Esophagus squamous epithelium (tissue), 5 donors: ENCODE measurements at places on chromosomes 2 and 18. TPM values are rescaled to one million over a fixed set of nuclear protein-coding genes. Genes with fewer than 3 reads are reported as not detected.

DNMT3A gene
- total RNA-seq: 9.5 TPM

DNER gene
- total RNA-seq: 2.5 TPM

NAT8 gene
- not detected for total RNA-seq

WNT6 gene
- not detected for total RNA-seq

CHST10 gene
- 0.83 TPM for total RNA-seq

DNA sequence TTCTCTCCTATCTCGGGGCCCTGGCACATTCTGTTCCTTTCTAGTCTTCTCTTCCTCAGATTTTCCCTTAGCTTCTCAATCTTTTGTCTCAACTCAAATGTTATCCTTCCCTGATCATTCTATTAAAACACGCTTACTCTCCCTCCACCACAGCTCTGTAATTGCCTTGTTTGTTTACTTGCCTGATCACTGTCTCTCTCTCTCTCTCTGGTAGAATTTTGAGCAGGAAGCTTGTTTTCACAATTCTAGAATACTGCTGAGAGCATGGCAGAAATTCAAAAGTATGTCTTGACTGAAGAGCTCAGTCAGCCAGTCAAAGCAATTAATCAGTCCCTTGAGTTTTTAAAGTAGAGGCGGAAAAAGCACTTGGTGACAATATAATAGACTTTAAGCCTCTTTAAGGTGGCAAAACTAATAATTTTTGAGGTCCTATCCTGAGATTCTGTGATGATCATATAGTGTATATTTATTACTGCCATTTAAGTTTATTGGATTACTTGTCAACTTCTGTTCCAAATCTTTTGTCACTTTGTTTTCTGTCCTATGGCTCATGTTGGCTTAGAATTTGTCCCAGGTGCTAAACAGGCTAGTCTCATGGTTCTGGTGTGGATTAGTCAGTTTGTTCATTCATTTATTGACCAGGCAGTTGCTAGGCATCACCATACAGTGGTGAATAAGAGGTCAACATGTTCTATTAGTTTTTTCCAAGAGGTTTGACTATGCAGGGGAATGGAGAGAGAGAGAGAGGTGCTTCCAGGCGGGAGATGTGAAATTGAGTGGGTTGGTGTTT, 2.3 kb downstream of the PSMD1 start:
- peaks cover 53% of the 10 kb centered on the region for H3K4me1 ChIP-seq
- H3K27ac ChIP-seq: peak overlapping the region; percentile 0
- H3K4me3 ChIP-seq: no peak overlapping the region
- no peaks in the 10 kb centered on the region for H3K36me3 ChIP-seq

DNA sequence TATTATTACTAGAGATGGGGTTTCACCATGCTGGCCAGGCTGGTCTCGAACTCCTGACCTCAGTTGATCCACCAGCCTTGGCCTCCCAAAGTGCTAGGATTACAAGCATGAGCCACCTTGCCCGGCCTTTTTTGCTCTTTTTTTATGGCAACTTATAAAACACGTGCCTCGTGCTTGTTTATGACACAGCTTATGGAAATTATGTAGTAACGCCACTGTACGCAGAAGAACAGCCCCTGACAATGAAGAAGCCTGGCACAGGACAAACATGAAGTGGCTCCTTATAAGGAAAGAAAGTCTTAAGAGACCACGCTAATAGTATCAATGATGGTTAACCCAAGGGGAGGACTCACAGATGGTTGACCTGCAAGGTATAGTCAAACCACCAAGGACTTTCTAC, 37.2 kb upstream of the RAPH1 start:
- H3K27ac ChIP-seq: no peak overlapping the region
- H3K27me3 ChIP-seq: no peaks in the 10 kb centered on the region
- no peak for DNase-seq

DNA sequence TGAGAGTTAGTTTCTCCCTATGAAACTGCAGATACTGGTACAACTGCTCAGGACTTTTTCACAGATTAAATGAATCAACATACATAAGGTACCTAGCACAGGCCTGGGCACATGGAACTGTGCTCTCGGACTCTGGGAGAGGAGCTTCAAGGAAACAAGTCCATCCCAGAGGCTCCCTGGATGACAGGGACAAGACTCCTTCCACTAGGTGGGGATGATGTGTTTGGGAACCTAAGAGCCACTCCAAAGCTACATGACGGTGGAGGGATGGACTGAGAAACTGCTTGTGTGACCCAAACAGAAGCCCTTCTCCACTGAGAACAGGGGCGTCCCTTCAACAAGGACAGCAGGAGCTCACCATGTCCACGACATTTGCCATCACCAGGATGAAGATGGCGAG, 37.1 kb downstream of the CENPO start:
- no peaks in the 10 kb centered on the region for H3K27me3 ChIP-seq
- DNase-seq: no peak
- peaks cover 43% of the 10 kb centered on the region for H3K36me3 ChIP-seq
- H3K4me1 ChIP-seq: peaks cover 8% of the 10 kb centered on the region
- H3K27ac ChIP-seq: no peak overlapping the region

DNA sequence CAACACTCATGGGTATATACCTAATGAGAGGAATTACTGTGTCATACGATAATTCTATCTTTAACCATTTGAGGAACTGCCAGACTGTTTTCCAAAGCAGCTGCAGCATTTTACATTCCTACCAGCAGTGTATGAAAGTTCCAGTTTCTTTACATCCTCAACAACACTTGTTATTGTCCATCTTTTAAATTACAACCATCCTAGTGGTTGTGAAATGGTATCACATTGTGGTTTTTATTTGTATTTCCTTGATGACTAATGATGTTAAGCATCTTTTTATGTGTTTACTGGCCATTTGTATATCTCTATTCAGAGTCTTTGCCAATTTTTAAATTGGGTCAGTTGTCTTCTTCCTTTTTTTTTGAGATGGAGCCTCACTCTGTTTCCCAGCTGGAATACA, 4.0 kb upstream of the CKAP2L start:
- no peaks in the 10 kb centered on the region for H3K36me3 ChIP-seq
- H3K27me3 ChIP-seq: no peaks in the 10 kb centered on the region
- peaks cover 12% of the 10 kb centered on the region for H3K4me1 ChIP-seq
- H3K4me3 ChIP-seq: no peak overlapping the region
- DNase-seq: no peak

DNA sequence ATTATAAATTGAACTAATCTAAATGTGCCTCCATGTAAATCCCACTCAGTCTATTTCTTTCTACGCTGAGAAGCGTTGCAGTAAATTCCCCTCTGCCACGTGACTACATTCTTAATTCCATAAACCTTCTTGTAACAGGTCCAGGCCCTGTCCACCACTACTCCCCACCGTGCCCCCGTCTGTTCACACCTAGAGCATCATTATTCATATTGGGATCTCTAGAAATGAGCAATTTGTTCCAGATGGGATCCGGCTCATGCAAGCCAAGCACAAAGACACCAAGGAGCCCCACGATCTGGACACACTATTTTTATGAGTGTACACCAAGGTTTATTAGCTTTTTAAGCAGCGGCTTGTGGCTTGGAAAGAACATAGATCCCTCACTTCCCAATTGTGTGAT, 38.2 kb downstream of the BOLA3 start:
- DNase-seq: no peak
- H3K36me3 ChIP-seq: peaks cover 13% of the 10 kb centered on the region
- H3K4me1 ChIP-seq: no peaks in the 10 kb centered on the region
- H3K27ac ChIP-seq: no peak overlapping the region

DNA sequence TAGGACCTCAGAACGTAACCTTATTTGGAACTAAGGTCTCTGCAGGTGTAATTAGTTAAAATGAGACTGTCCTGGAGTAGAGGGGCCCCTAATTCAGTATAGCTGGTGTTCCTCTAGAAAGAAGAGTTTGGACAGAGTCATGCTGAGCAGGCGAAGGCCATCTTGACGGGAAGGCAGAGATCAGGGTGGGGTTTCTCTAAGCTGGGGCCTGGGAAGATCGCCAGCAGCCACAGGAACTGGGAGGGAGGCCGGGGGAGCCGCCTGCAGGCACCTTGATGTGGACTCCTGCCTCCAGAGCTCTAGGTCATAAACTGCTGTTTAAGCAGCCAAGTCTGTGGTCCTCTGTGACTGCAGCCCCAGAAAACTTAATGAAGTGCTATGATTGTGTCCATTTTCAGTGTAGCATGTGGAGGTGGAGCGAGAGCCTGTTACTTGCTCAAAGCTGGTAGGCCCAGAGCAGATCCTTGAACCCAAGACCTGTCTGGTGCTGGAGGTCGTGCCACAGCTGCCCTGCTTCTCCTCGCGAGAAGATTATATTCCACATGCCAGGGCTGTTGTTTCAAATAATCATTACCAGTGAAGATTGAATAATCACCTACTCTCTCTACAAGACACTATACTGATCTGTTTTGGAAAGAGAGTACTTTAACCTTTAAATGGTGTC, 105.7 kb downstream of the TPO start:
- H3K27ac ChIP-seq: no peak overlapping the region
- no peaks in the 10 kb centered on the region for H3K27me3 ChIP-seq
- no peaks in the 10 kb centered on the region for H3K36me3 ChIP-seq
- H3K4me1 ChIP-seq: peaks cover 5% of the 10 kb centered on the region

DNA sequence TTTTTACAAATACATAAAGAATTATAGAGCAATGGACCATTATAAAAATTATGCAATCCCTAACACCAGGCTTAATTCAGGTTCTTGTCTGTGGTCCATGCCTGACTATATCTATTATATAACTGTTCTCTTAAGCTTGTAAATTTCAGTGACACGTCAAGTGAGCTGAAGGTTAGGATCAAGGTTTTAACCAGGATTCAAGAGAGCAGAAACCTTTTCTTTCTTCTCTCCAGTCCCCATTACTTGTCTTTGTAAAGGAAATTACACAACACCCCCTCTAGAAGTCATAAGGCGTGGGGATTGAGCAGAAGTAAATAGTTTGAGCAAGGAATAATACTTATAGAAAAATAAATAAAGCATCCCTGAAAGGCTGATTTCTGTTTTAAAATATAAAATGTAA, 122.0 kb downstream of the ZNF521 start:
- H3K27ac ChIP-seq: peak overlapping the region; percentile 71
- H3K4me1 ChIP-seq: no peaks in the 10 kb centered on the region
- no peak for DNase-seq
- H3K36me3 ChIP-seq: no peaks in the 10 kb centered on the region

- H3K4me3 ChIP-seq: no peak overlapping the region
- no peaks in the 10 kb centered on the region for H3K36me3 ChIP-seq
- peaks cover 56% of the 10 kb centered on the region for H3K27me3 ChIP-seq
Observed at GRCh38 chr2:240716130-240716798, 24.6 kb downstream of the AQP12A start.

- no peaks in the 10 kb centered on the region for H3K4me1 ChIP-seq
- no peak overlapping the region for H3K27ac ChIP-seq
- H3K4me3 ChIP-seq: no peak overlapping the region
- no peaks in the 10 kb centered on the region for H3K27me3 ChIP-seq
- no peak for DNase-seq
Observed at GRCh38 chr2:102025016-102025501, 33.3 kb downstream of the IL1R2 start.

GRCh38 chr2:187547353-187547979, 6.8 kb downstream of the TFPI start:
- H3K4me3 ChIP-seq: no peak overlapping the region
- H3K27ac ChIP-seq: peak overlapping the region; percentile 63
- no peaks in the 10 kb centered on the region for H3K27me3 ChIP-seq
- no peaks in the 10 kb centered on the region for H3K36me3 ChIP-seq
- no peak for DNase-seq
- H3K4me1 ChIP-seq: no peaks in the 10 kb centered on the region

DNA sequence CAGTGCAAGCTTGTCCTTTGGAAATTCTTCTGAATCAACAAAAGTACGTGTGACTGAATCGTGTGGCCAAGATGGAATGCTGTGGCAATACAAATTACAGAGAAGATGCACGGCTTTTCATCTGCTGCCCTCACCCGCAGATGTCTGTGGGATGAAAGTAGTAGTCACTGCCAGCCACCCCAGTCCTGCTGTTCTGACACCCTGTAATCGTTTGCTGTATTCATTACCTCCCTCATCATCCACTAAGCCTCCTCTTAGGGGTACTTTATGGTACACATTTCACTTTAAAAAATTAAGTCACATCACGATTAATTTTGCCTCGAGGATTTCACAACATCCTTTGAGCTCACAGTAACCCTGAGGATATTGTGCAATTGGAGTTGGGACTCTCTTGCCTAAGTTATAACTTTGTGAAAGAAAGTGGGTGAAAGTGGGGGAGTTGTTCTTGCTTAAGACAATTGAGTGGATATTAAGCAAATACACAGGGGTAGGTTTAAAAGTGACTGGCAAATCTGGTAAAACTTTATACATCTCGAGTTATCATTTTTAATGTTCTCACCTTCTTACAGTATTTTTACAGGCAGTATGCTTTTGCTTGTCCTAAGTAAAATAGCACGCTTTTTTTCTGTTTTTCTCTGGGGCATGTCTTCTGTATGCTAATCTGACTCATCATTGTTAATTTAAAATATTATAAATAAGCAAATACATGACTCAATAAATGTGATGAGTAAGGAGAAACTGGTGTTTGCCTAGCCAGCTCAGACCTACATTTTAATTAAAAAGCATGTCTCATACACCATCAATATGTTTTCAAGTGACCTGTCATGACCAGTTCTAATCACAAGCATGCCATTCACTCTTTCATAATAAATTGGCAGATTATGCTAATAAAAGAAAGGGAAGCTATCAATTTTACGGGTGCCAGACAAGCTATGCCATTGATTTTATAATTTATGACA, 680.9 kb downstream of the IRS1 start:
- peak overlapping the region; percentile 51 for H3K4me3 ChIP-seq
- H3K36me3 ChIP-seq: no peaks in the 10 kb centered on the region
- no peak for DNase-seq
- H3K27me3 ChIP-seq: no peaks in the 10 kb centered on the region
- H3K27ac ChIP-seq: peak overlapping the region; percentile 75
- peaks cover 59% of the 10 kb centered on the region for H3K4me1 ChIP-seq

DNA sequence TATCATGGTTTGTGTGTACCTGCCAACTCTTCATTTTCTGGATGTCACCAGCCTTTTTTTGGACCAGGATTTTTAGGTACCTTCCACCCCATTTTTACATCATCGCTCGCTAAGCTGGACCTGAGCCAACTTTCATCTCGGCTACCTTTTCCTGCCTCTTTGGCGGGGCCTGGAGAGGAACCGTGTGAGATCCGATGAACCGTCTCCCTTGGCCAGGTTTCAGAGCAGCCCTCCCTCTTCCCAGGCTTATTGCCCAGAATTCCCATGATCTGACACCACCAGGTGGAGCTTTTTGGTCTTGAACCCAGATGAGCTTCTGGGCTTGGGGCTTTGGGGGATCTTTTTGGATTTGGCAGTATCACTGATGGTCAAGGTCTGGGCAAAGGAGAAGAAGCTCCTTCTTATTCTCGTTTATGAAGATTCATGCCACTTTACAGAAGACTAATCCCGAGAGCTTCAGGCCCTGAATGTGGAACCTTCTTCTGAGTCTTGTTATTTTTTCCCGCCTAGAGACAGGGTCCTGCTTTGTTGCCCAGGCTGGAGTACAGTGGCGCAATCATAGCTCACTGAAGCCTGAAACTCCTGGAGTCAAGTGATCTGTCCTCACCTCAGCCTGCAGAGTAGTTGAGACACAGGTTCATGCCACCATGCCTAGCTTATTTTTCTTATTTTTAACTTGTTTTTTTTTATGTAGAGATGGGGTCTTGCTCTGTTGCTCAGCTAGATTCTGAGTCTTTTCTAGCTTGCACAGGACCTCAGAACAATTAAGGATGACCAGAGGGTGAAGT, 50.4 kb downstream of the GATA6 start:
- no peaks in the 10 kb centered on the region for H3K27me3 ChIP-seq
- no peaks in the 10 kb centered on the region for H3K36me3 ChIP-seq
- no peak for DNase-seq
- H3K4me3 ChIP-seq: no peak overlapping the region
- H3K4me1 ChIP-seq: peaks cover 18% of the 10 kb centered on the region
- no peak overlapping the region for H3K27ac ChIP-seq
